HFF-Myc (cell line): ENCODE measurements at places on chromosomes 12 and 14.

DNA sequence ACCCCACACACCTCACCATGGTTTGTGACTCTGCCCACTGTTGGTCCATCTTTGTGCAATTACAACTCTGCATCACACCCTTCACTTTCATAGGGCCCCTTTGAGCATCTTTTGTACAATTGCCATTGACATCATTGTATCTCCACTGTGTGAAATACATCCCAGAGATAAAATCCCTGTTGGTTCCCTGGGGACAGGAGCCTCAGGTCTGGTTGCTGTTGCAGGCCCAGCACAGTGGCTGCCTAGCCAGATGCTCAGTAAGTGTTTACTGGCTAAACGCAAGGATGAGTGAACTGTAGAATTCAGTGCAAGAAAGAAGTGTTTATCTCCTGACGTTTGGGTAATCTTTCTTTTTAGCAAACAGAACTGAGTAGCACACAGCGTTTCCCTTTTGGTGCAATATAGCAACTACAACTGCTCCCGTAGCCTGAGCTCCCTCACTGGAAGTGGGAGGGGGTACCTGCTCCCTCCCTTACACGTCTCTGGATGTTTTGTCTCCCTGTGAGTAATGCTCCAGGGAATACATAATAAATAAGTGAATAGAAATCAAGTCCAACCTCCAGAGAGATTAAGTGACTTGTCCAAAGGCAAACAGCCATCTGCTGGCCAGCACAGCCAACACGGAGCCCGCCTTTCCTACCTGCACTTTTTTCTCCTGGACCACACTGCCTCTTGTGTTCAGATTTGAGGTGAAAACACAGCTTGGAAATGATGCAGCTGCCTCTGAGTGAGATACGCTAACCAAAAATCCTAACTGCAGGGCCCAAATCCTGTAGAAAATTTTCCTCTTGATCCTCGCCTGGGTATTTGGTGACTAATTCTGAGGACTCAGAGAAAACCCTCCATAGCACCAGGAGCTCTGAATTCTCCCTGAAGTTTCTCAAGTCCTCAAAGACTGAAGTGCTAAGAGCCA, 27.4 kb downstream of the GALNT16 start:
- no peak for DNase-seq

- DNase-seq: no peak
Measured at GRCh38 chr12:69008520-69008919, 75.5 kb upstream of the CPM start.

- no peak for DNase-seq
Measured at GRCh38 chr12:84085046-84085445, 827.6 kb downstream of the SLC6A15 start.

- no peak for DNase-seq
Measured at GRCh38 chr12:11460343-11461023, 65.1 kb upstream of the PRB2 start.

DNA sequence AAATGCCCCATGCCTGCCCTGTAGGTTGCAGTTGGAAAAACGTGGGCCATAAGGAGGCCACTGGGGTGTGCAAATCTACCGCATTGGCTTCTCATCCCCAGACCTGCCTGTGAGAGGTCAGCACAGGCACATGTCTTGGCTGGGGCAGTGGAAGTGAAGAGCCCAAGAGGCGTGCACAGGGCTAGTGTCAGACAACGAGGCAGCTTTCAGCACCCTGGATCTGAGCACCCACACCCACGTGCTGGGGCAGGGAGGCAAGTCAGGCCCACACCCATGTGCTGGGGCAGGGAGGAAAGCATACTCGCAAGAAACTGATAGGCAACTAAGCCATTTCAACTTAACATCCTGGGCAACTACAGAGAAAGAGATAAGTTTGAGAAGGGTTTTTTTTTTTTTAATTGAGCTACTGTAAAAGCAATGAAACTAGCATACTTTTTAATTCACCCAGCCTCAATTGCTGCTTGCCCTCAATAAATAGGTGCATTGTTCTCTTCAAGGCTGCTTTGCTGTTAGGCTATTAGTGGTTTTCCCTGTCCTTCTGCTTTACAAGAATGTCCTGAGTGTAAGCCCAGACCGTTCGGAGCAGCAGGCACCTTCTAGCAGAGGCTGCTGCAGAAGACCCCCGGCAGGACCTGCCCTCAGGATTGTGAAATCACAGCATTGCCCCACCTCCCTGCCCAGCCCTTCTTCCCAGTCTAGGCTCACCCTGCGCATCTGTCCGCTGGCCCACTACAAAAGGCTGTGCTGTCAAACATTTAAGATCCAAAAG, 355.3 kb upstream of the FKBP4 start:
- no peak for DNase-seq

- no peak for DNase-seq
Measured at GRCh38 chr12:120817559-120818330, 86.4 kb downstream of the SPPL3 start.

- DNase-seq: no peak
Measured at GRCh38 chr14:70149596-70150165, 39.1 kb downstream of the SLC8A3 start.

- no peak for DNase-seq
Measured at GRCh38 chr12:50149311-50149710, 17.9 kb downstream of the CERS5 start.

DNA sequence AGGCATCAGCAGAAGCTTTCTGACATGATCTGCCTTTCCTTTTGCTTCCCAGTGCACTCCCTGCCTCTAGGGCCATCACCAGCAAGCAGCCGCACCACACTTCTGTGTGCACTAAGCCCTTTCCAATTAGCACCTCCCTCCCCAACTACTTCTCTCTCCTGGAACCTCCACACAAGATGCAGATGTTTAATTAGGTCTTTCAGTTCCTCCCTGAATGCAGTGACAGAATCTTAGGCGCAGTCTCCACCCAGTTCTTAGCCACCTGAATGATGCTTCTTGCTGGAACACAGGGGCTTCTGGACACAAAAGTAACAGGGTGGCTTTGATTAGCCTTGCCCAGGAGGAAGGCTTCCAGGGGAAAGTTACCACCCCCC, 32.9 kb downstream of the NIN start:
- DNase-seq: no peak

- DNase-seq: no peak
Measured at GRCh38 chr12:4450551-4451112, 5.0 kb upstream of the FGF6 start.

GRCh38 chr12:104219908-104220404, 4.4 kb downstream of the TXNRD1 start:
- DNase-seq: no peak

DNA sequence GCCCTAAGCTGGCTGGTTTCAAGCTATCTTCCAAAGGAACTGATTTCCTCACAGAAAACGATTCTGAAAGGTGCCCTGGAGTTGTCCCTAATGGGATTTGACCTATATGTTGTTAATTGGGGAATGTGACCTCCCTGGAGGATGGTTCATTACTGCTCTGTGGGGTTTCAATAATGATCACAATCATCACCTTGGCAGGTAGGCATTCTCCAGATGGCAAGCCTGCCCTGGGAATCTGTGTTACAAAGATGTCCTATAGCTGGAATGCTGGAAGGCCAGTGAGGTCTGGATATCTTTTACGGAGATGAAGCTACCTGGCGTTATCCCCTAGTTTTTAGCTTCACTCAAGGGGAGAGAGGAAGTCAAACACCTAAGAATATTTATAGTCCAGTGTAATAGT, 167.6 kb downstream of the TTC8 start:
- no peak for DNase-seq

- no peak for DNase-seq
Measured at GRCh38 chr14:94787092-94787491, 17.2 kb upstream of the GSC start.

DNA sequence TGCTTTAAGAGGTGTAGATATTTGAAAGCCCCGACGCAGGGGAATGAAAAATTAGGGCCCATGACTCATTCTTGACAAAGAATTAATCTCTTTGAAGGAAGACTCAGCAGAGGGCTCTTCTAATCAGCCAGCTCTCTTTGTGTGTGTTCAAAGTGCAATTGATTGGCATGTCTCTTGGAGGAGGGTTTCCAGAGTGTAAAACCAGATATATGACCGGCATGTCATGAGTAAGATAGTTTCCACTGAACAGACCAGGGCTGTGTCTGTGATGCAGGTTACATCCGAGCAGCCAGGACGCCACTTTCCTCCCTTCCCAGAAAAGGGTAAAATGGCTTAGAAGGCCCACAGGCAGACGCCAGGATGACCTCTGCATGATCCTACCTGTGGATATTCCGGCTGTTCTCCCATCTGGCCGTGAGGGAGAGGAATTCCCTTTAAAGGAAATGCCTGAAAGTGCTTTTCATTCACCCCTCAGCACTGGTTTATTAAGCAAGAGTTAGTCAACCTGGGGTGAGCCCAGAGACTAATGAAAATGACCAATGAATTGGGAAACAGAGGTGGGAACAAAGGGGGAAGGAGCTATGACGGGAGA, 7.2 kb upstream of the KRT75 start:
- DNase-seq: no peak

- no peak for DNase-seq
Measured at GRCh38 chr14:33682760-33683159, 268.1 kb downstream of the EGLN3 start.

GRCh38 chr14:40197344-40197743, 765.1 kb upstream of the FBXO33 start:
- DNase-seq: no peak

- no peak for DNase-seq
Measured at GRCh38 chr12:45076417-45077026, 25.6 kb upstream of the DBX2 start.

GRCh38 chr14:72332046-72332445, 399.8 kb downstream of the RGS6 start:
- DNase-seq: no peak

- DNase-seq: peak; percentile 32
Measured at GRCh38 chr12:103647267-103647666, 60.2 kb downstream of the STAB2 start.

GRCh38 chr12:80627782-80628181, 79.7 kb upstream of the MYF6 start:
- DNase-seq: no peak

- no peak for DNase-seq
Measured at GRCh38 chr14:23186913-23187654, 3.6 kb upstream of the SLC7A8 start.

DNA sequence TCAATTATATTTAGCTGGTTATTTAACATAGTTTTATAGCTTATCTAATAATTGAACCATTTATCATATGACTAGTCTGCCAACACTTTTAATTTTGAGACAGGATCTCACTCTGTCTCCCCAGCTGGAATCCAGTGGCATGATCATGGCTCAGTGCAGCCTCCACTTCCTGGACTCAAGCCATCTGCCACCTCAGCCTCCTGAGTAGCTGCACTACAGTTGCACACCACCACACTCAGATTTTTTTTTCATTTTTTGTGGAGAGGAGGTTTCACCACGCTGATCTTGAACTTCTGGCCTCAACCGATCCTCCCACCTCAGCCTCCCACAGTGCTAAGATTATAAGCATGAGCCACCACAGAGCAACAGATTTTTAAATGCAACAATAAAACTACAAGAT, 151.4 kb upstream of the MDGA2 start:
- DNase-seq: no peak

DNA sequence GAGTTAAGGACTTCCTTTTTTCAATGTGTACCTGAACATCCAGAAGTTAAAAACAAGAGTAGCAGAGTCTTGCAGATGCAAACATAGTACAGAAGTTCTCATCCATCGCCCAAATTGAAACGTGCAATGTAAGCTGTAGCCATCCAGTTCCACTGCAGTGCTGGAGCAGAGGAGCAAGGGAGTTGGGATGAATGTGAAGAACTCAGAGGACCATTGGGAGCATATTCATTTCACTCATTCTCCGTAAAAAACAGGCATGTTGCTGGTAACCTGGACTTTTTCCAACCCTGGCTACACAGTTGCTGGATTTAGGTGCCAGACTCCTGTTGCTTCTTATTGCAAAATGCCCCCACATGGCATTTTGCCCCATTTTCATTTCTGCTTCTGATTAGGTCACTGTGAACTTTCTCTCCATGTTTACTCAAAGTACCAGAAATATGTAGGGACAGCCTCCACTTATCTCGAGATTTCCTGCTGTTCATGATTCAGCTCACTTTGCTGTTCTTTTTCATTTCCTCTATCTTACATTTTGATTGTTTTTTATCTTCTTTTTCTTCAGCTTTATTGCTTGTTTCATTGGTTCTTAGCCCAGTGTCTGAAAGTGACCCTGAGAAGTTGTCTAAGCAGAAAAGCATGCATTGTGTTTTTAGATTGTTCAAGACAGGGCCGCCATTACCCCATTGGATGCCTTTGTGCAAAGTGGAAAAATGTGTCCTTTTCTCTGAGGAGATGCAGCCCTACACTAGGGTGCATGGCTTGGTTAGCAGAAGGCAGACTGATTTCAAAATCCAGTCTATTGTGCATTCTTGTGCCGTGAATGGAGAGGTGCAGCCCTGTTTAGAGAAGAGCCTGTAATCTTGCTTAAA, 109.0 kb upstream of the AMIGO2 start:
- DNase-seq: no peak

DNA sequence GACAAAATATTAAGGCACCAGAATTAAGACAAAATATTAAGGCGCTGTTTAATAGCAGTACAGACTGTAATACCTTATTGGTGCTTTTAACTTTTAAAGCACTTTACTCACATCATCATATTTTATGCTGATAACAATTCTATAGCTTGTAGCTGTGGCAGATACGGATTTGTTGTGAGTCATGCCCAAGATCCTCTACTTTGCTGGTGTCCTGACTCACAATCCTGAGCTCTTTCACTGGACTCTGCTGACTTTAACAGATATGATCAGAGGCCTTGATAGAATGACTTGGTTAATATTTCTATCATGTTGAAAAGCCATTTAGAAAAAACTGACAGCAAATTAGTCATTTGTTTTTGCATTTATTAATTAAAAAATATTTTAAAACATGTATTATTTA, 99.0 kb upstream of the PKP2 start:
- DNase-seq: no peak

GRCh38 chr12:58540480-58541299, 379.6 kb downstream of the LRIG3 start:
- DNase-seq: peak; percentile 91

GRCh38 chr12:22160396-22161003, 114.5 kb downstream of the CMAS start:
- DNase-seq: no peak

DNA sequence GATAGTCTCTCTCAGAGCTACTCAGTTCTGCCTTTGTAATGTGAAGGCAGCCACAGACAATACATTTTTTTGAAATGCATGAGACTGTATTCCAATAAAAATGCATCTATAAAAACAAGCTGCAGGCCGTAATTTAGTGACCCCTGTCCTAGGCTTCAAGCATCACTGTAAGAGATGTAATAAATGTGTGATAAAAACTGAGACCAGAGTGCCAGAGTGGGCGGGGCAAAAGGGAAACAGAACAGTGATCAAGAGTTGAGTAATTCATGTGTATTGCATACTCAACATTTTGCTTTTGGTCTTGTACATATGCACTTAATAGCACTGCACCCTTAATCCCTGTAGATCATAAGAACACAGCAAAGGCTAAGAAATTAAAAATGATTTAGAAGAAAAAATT, 743.5 kb downstream of the DIO2 start:
- DNase-seq: no peak

- DNase-seq: peak; percentile 95
Measured at GRCh38 chr12:108609537-108610335, 11.9 kb upstream of the TMEM119 start.

DNA sequence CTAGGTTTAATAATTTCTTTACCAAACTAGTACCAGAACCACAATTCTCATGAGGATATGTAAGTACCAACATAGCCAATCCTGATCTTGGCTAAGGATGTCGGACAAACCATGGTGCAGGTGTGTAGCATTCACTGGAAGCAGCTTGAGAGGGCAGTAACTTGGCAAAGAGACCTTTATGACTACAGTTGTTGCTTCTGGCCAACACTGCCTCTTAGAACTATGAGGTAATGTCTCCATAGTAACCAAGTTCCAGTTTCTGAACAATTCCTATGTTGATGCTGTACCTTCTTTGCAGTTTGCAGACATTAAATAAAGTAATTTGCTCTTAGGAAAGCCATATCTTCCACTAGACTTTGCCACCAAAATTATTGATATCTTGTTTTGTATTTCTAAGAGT, at the start of gene LMNTD1:
LMNTD1 (minus strand) TSS at position 186 of the 400 bp plus-strand sequence. CDS start 324 bp downstream, outside the sequence.
- DNase-seq: no peak
